ENCODE measurements at places on chromosomes 4 and X. TPM values are rescaled to one million over a fixed set of nuclear protein-coding genes. Genes with fewer than 3 reads are reported as not detected.

Gene STARD8
- polyA plus RNA-seq: 1.7 TPM

Gene FAM47A
- not detected for polyA plus RNA-seq

- H3K4me3 ChIP-seq: no peak overlapping the region
- no peaks in the 10 kb centered on the region for H3K36me3 ChIP-seq
- peaks cover 7% of the 10 kb centered on the region for H3K4me1 ChIP-seq
These were observed 55.0 kb downstream of the PRDM5 start for GRCh38 chr4:120867506-120867905.

GRCh38 chr4:41175794-41176193, 38.5 kb downstream of the APBB2 start:
- DNase-seq: no peak
- no peaks in the 10 kb centered on the region for H3K36me3 ChIP-seq
- H3K4me3 ChIP-seq: no peak overlapping the region
- H3K27ac ChIP-seq: no peak overlapping the region

Gene SSX1
- not detected for polyA plus RNA-seq

- no peaks in the 10 kb centered on the region for H3K36me3 ChIP-seq
- H3K27me3 ChIP-seq: no peaks in the 10 kb centered on the region
- H3K27ac ChIP-seq: no peak overlapping the region
- H3K4me3 ChIP-seq: no peak overlapping the region
These were observed 457.6 kb downstream of the KCTD8 start for GRCh38 chr4:43990963-43991362.

Gene BMX
- 0.26 TPM for polyA plus RNA-seq

- no peak overlapping the region for H3K27ac ChIP-seq
- H3K4me3 ChIP-seq: no peak overlapping the region
- no peaks in the 10 kb centered on the region for H3K4me1 ChIP-seq
- H3K36me3 ChIP-seq: no peaks in the 10 kb centered on the region
These were observed 159.6 kb downstream of the SOWAHB start for GRCh38 chr4:76738086-76738931.

Gene TLR7
- polyA plus RNA-seq: 27.3 TPM

DNA sequence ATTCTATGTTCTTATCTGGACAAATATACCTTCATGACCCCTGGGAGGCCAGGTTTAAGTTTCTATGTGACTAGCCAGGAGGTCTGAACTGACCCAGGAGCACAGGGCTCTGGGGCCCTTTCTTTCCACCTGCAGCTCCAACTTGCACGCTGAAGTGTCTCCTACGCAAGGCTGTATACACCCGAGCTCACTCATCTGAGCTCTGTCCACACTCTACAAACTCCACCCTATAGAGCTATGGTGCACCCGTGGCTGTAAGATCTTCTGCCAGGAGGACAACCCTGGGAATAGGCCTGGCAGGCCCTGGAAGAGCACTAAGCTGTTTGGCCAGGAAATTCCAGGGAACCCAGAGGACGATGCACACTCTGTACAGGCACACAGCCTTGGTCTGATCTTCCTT, 60.6 kb upstream of the ATOH1 start:
- no peak for DNase-seq
- H3K27ac ChIP-seq: no peak overlapping the region
- H3K36me3 ChIP-seq: no peaks in the 10 kb centered on the region
- no peaks in the 10 kb centered on the region for H3K27me3 ChIP-seq
- no peak overlapping the region for H3K4me3 ChIP-seq

Gene TMEM271
- not detected for polyA plus RNA-seq

DNA sequence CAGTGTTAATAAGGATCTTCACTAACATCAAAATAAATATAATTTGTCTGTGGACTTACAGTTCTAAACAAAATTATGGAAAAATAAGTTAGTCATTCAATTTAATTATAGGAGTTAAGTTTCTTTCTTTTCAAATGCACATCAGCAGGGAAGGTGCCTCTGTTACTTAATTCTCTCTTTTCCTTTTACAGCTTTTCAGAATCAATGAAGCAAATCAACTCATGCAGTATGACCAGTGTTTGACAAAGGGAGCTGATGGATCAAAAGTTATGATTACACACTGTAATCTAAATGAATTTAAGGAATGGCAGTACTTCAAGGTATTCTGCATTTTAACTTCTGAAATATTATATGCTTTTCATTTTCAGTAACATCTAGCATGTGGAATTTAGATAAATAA, 15.9 kb downstream of the HMGB2 start:
- H3K4me1 ChIP-seq: peaks cover 12% of the 10 kb centered on the region
- H3K27me3 ChIP-seq: no peaks in the 10 kb centered on the region
- H3K27ac ChIP-seq: no peak overlapping the region
- H3K36me3 ChIP-seq: peaks cover 77% of the 10 kb centered on the region
- H3K4me3 ChIP-seq: no peak overlapping the region

- DNase-seq: no peak
- no peaks in the 10 kb centered on the region for H3K36me3 ChIP-seq
- H3K4me1 ChIP-seq: peaks cover 22% of the 10 kb centered on the region
- H3K27me3 ChIP-seq: no peaks in the 10 kb centered on the region
- H3K4me3 ChIP-seq: no peak overlapping the region
These were observed 207.1 kb downstream of the PPP3CA start for GRCh38 chr4:101140228-101140627.

GRCh38 chrX:77223046-77223445, 224.1 kb upstream of the FGF16 start:
- H3K27ac ChIP-seq: no peak overlapping the region
- H3K36me3 ChIP-seq: no peaks in the 10 kb centered on the region
- DNase-seq: no peak
- no peaks in the 10 kb centered on the region for H3K4me1 ChIP-seq

DNA sequence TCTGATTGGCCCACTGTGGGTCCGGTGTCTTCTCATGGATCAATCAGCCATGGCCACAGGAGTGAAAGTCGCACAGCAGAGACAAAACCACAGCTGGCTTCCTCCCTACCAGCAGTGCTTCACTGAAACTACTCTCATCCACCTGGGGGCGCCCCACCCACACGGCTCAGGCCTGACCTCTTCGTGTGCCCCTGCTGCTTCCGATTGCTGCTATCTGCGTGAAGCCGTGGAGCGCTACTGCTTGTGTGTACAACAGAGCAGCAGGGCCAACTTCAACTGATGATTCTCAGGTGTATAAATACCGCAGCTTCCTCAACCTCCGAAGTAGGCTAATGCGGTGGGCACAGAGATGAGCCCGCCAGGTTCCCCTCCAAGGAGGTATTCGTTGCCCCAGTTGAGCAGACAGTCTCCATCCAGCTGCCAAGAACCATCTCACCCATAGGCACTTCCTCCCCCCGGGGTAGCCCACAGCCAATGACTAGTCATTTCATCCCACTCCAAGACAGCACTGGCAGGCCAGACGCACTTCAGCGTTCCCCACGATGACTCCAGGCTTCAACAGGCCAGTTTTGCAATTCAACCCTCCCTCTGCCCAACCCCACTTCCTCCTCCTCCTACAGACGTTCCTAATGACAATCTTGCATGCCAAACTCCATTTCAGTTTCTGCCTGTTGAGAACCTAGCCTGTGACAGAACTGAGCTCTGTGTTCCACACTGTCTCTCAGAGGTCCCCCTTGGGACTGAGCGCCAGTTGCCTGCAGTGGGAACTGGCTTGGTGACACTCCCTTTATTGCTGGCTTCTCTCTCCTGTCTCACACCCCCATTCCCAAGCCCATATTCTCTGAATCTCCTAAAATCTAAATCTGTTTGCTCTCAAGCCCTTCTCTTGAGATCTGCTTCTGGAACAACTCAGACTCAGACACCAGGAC, 41.3 kb upstream of the ATP6AP2 start:
- H3K4me3 ChIP-seq: peak overlapping the region; percentile 17
- H3K27ac ChIP-seq: peak overlapping the region; percentile 71
- peaks cover 22% of the 10 kb centered on the region for H3K27me3 ChIP-seq
- peak; percentile 87 for DNase-seq

GRCh38 chrX:68942104-68942503, 113.3 kb downstream of the EFNB1 start:
- DNase-seq: no peak
- no peaks in the 10 kb centered on the region for H3K36me3 ChIP-seq
- H3K4me3 ChIP-seq: no peak overlapping the region
- no peaks in the 10 kb centered on the region for H3K27me3 ChIP-seq
- H3K4me1 ChIP-seq: no peaks in the 10 kb centered on the region
- no peak overlapping the region for H3K27ac ChIP-seq

GRCh38 chr4:109702950-109703663, at the start of gene CASP6:
Gene CASP6 (minus strand): TSS chr4:109703445. CDS start chr4:109703395, 50 bp downstream.
- peak within 1 kb of the TSS; percentile 52 for H3K4me3 ChIP-seq
- no peaks in the 10 kb centered on the region for H3K36me3 ChIP-seq
- DNase-seq: peak; percentile 58
- peak within 1 kb of the TSS; percentile 69 for H3K27ac ChIP-seq
- no peaks in the 10 kb centered on the region for H3K27me3 ChIP-seq

Gene MAGEB10
- polyA plus RNA-seq: not detected

Gene MSL3
- 58.7 TPM for polyA plus RNA-seq

DNA sequence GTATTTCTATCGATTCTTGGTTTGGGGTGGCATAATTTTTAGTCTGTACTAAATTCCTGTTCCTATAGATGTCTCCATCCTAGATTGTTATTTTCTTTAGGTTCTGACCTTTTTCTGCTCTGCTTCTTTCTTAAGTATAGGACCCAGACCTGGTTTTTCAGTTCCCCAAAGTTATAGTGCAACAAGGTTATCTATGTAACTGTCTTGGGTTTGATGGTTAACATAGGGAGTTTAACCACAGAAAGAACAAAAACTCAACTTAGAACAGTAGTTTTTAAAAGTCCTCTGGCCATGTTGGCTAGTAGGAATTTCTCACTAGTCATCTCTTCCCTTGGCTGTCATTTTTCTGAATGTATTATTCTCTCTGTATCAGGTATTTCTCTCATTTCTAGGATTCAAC, 38.8 kb upstream of the MAD2L1 start:
- no peak overlapping the region for H3K27ac ChIP-seq
- H3K36me3 ChIP-seq: no peaks in the 10 kb centered on the region
- DNase-seq: no peak
- no peak overlapping the region for H3K4me3 ChIP-seq
- H3K27me3 ChIP-seq: no peaks in the 10 kb centered on the region
- no peaks in the 10 kb centered on the region for H3K4me1 ChIP-seq

DNA sequence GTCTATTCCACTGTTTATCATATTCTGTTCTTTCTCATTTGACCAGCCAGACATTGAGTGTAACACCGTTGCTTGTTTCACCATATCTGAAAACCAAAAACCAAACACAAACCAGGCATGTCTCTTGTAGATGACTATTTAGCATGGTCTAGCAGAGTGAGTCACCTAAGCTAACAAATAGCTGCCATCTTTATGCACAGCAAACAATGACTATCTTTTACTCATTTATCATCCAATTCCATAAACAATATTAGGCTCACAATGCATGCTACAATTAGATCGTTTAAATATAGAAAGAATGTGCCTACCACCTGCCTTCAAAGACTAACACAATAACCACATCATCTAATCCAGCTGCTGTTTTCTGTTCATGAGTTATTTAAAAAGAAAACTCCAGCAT, 495.4 kb downstream of the PCDH19 start:
- H3K27me3 ChIP-seq: peaks cover 2% of the 10 kb centered on the region
- H3K27ac ChIP-seq: no peak overlapping the region
- no peaks in the 10 kb centered on the region for H3K4me1 ChIP-seq

DNA sequence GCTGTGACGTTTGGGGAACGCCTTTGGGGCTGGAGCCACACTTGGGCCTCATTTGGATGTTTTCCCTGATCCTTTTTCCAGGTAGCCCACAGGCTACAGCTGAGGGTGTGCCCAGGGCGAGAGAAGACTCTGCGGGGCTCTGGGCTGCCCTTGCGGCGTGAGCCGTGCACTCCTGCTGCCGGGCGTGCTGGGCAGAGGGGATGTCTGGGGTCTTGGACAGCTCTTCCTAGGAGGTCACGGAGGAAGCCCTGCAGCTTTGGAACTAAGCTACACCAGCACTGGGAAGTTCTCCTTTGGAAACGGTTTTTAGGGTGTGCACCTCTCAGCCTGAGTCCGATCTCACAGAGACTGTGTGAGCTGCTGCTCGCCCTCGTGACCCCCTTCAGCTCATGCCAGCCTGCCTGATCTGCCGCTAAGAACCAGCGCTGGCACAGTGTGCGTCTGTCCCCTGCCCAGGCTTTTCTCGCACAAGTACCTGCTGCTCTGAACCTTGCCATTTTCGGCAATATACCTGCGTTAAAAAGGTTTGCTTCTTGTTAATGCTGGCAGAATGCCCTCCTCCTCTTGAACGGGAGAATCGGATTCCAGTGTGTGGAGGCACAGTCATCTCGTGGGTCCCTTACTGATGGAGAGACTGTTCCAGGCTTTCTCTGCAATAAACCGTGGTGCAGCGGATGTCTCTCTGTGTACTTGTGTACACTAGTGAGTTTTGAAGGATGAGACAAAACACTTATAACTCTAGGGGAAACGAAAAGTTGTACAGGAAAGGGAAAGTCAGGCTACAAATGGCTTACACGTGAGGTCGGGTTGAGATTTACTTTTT, 14.3 kb downstream of the MSANTD1 start:
- DNase-seq: no peak
- H3K4me1 ChIP-seq: no peaks in the 10 kb centered on the region
- H3K27me3 ChIP-seq: no peaks in the 10 kb centered on the region
- no peaks in the 10 kb centered on the region for H3K36me3 ChIP-seq
- H3K4me3 ChIP-seq: no peak overlapping the region

DNA sequence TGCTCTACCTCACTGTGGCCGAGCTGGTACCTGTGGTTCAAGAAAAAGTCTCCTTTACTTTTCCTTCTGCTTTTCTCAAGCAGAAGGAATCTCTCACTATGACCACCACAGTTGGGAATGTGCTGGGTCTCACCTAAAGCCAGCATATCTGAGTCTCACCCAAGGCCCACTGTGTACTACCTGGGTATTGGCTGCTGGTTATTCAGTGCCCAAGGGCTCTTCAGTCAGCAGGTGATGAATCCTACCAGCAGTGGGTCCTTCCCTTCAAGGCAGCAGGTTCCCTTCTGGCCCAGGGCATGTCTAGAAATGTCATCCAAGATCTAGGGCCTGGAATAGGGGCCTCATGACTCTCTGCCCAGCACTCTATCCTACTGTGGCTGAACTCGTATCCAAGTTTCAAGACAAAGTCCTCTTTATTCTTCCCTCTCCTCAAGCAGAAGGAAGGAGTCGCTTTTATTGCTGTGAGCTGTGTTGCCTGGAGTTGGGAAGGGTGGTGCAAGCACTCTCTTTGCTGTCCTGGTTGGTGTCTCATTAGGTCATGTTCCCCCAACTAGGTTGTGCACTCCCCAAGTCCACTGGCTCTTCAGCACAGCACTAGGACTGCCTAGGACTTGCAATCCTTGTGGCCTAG, 6.1 kb downstream of the CXCL10 start:
- H3K4me3 ChIP-seq: no peak overlapping the region
- H3K27me3 ChIP-seq: no peaks in the 10 kb centered on the region
- DNase-seq: no peak
- peaks cover 13% of the 10 kb centered on the region for H3K4me1 ChIP-seq
- no peak overlapping the region for H3K27ac ChIP-seq

GRCh38 chr4:87977521-87978278, 2.2 kb downstream of the SPP1 start:
- no peak overlapping the region for H3K27ac ChIP-seq
- no peak overlapping the region for H3K4me3 ChIP-seq
- no peaks in the 10 kb centered on the region for H3K36me3 ChIP-seq
- H3K4me1 ChIP-seq: peaks cover 14% of the 10 kb centered on the region
- DNase-seq: no peak

GRCh38 chr4:99180382-99181070, 36.4 kb upstream of the ADH4 start:
- H3K27me3 ChIP-seq: no peaks in the 10 kb centered on the region
- DNase-seq: no peak
- H3K4me3 ChIP-seq: no peak overlapping the region
- H3K4me1 ChIP-seq: no peaks in the 10 kb centered on the region
- no peak overlapping the region for H3K27ac ChIP-seq

- H3K4me3 ChIP-seq: no peak overlapping the region
- H3K36me3 ChIP-seq: no peaks in the 10 kb centered on the region
- DNase-seq: no peak
- no peaks in the 10 kb centered on the region for H3K4me1 ChIP-seq
- no peaks in the 10 kb centered on the region for H3K27me3 ChIP-seq
- H3K27ac ChIP-seq: no peak overlapping the region
These were observed 1263.5 kb downstream of the FAM133A start for GRCh38 chrX:94937491-94937890.

Gene CT83
- polyA plus RNA-seq: not detected
